Omental fat pad (tissue), 4 donors: ENCODE measurements at places on chromosomes 1 and 21.

DNA sequence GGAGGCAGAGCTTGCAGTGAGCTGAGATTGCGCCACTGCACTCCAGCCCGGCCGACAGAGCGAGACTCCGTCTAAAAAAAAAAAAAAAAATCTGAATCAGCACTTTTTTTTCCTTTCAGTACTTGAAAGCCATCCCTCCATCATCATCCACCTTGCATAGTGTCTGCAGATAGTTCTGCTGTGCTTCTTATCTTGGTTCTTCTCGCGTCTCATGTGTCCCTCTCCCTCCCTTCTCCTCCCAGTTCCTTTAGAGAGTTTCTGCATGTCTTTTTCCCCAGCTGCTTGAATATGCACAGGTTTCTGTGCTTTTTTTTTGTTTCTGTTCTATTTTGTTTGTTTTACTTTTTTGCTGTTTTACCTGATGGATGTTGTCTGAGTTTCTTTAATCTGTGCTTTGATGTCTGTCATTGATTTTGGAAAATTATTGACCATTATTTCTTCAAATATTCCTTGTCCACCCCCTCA is 3.9 kb upstream of the COL18A1 start:
- DNase-seq = no peak

GRCh38 chr1:44327679-44328491 is 27.2 kb downstream of the ERI3 start:
- DNase-seq = peak; percentile 94

GRCh38 chr1:151435174-151435573 is 24.1 kb downstream of the POGZ start:
- DNase-seq = no peak

GRCh38 chr1:56584910-56585528 is 5.7 kb upstream of the PLPP3 start:
- no peak for DNase-seq

- no peak for DNase-seq
Measured at GRCh38 chr1:10733474-10734366, 62.7 kb downstream of the CASZ1 start.

DNA sequence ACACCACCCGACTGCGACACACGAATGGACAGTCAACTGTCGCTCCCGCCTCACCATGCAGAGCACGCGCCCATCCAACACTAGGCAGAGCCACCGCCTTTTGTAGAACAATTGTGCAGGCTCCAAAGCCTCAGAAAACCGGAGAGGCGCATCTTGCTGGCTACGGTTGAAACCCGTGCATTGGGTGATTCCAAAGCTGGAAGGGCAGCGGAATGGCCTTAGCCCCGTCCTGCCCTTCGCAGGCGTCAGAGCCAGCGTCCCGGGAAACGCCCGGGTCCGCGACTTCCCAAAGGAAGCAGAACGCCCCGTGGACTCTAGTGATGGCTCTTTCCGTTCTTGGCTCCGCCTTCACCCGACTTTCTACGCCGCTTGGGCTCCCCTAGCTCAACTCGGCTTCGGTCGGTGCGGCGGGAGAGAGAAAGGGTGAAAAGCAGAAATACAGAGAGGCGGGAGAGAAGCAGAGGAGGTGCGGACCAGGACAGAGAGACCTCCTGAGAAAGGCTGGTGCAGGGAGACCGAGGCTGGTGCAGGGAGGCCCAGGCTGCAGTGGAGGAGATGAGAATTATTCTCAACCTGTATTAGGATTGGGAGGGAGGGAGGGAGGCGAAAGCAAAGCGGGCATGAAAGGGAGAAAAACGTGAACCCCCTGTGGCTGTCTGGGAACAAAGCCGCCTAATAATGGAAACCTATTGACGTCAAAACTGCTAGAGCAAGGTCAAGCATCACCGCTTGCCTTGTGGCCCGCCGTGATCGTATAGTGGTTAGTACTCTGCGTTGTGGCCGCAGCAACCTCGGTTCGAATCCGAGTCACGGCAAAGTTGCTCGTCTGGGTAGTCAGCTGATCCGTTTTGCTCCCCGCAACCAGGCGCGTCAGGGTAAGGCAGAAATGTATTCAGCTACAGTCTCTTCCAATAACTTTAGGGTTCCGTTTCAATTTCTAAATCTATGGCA is 99.5 kb downstream of the PRKAB2 start:
- no peak for DNase-seq

GRCh38 chr1:186887203-186887602 is 58.5 kb downstream of the PLA2G4A start:
- no peak for DNase-seq

- DNase-seq = no peak
Measured at GRCh38 chr1:9990944-9991343, 6.1 kb upstream of the RBP7 start.

- no peak for DNase-seq
Measured at GRCh38 chr21:42661688-42662429, 8.4 kb downstream of the PDE9A start.

GRCh38 chr1:102420034-102420433 is 423.3 kb upstream of the OLFM3 start:
- no peak for DNase-seq

GRCh38 chr1:162682013-162682419 is 49.8 kb downstream of the DDR2 start:
- DNase-seq = no peak
